ENCODE measurements at places on chromosomes 3 and 15.

DNA sequence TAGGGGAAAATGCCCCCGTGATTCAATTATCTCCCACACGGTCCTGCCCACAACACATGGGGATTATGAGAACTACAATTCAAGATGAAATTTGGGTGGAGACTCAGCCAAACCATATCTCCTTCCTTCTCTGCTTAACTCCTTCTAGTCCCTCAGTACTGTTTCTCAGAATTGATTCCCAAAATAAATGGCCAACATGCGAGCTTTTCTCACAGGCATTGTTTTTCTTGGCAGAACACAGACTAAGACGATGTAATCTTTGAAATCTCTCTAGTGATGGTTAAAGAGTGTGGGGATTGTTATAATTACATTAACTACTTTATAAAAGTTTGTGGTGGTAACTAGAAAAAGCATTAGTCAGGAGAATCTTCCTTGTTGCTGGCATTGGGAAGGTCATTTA, 366.5 kb downstream of the LPP start:
- no peak for DNase-seq

GRCh38 chr3:139455206-139455605, 21.1 kb downstream of the RBP2 start:
- DNase-seq, result no peak

DNA sequence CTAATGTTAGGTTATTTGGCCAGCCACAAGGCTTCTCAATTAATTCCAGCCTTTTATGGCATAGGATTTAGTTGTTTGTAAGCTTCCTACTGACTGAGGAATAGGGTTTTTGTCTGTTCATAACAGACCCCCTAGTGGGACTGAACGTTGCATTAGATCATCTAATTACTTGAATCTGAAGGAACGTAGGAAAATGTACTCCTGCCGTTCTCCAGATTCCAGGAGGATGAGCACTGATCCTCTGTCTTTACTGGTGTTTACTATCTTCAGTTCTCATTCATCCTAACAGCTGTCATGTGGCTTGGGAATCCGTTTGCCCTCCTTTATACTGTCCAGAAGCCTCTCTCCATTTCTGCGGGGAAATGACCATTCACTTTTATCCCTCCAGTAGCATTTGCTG, 52.7 kb downstream of the RAD54L2 start:
- DNase-seq, result no peak

DNA sequence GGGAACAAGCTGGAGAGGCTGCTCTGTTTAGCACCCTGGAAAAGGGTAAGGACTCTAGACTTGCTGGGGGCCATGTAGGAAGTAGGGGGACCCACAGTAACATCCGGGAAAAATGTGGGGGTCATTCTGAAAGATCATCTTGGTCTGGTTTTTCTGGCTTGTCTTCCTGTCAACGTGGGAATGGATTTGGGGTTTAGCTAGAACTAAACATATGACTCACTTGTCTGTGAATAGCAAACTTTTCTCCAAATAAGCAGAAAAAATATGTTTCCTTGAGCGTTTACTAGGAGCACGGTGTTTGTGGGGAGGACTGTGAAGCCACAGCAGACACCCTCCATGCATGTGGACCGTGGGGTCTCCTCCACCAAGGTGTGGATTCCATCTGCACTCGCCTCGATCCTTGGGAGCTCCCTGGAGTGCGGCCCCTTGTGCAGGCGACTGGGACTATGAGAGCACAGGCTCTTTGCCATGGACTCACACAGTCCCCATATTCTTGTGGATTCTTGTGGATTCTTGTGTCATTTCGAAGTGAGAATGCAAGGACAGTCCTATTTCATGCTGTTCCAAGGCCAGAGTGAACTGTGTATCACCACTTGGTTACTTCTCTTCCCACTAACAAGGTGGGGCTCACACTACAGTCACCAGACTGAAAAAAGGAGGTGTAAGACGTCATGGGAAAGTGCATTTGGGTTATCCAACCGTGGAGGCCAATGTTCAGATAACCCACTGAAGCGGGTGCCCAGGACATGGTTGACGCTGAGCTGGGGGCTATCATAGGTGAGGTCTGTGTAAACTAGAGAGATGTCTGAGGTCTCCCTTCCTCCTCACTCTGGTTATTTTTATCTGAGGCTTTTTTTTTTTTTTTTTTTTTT, 25.5 kb downstream of the PGPEP1L start:
- no peak for DNase-seq

DNA sequence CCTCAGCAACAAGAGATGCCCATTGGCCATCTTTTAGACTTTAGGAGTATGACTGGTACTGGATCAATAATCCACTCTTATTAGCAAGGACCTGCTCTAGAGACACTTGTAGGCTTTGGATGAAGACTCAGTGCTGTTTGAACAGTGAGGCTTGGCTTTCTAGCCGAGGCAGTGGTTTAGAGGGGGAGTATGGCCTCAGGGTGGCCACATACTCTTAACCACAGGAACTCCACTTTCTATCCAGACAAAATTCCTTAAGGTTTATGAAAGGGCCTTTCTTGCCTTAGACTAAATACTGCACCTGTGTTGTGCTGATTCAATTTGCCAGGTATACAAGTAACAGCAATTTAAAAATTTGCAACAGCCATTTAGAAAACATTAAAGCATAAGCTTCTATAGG, 1046.3 kb downstream of the DIPK2A start:
- no peak for DNase-seq

- DNase-seq, result no peak
Measured at GRCh38 chr3:181484026-181484425, 227.7 kb upstream of the SOX2 start.

DNA sequence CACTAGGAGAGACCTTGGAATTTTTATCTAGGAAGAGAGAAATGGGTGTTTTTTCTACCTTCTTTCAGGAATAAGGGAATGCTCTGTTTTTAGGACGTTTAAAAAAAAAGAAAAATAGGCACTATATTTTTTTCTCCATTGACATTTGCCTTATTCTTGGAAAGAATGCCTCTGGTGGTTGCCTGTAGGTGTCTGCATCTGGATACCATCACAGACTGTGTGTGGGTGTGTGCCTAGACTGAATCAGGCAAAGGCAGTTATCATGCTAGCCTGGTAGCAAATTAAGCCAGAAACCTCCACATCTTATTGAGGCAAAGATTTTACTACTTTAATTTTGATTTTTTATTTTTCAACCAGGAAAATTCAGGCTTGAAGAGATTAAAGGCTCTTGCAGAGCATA, 513.6 kb upstream of the KCNMB2 start:
- DNase-seq, result no peak

DNA sequence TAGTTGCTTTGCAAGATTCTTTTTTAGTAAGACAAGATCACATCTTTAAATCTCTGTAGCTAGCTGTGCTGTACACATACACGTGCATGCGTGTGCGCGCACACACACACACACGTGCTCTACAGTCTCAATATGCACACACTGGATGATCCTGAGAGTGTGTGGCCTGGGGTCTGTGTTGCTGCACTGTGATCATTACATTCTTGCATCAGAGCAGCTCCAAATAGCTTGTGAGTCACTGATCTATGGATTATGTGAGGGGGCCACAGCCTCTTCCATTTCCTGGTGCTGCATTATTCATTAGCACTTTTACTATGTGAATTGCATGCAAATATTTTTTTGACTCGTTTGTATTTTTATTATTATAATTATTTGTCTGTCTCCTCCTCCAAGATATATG, 34.6 kb downstream of the MCTP2 start:
- DNase-seq, result no peak

DNA sequence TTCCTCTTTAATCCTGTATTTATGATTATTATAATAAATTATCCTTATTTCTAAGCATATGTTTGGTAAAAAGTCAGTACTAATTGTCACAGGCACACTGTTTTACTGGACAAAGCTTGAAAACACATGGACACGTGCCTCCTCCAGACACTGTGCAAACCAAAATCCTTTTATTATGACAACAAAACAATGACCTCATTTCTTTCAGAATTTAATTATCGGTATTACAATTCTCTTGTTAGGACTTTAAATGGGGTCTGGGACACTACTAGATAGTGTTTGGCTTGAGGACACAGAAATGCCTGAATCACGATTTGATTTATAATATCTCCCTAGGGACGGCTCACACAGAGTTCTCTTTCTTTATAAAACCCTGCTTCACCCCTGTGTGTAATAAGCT, 107.3 kb upstream of the IGSF10 start:
- DNase-seq, result no peak

GRCh38 chr15:81108427-81108826, 25.6 kb upstream of the CFAP161 start:
- no peak for DNase-seq

DNA sequence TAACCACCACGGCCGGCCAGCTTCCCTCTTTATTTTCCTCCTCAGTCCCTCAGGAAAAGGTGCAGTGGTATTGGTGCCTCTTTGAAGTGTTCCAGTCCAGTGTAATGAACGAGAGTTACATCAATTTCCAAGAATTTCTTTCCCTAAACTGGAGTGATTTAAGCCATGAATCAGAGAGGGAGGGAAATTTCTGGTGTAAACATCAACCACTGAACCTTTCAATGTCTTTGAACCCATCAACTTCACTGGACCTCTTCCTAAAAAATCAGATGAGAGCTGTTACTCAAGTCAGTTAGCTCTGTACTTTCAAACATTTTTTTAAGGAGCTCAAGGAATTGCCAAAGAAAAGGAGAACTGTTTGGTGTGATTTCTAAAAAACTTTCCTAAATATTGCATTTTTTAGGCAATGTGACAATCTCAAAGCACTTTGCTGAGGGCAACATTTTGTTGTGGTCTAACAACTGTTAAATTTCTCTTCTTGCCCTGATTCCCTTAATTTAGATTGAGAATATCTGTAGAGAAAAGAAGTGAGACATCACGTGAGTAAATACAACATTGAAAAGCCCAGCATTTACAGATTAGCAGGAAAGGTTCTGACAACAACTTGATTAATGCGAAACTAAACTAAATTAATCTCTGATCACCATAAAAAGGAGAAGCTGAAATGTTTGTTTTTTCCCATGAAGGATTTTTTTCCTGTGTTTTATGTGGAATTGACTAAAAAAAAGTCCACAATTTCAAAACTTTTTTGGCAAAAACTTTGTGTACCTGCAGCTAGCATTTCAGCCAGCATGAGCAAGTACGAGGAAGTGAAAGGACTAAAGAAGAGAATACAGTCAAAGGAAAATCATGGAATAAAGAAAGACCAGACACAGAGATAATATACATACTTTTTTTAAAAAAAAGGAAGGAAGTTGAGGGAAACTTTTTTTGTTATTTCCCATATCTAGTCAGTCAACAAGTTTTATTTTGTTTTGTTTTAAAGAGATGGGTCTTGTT, 9.1 kb upstream of the DAZL start:
- no peak for DNase-seq

DNA sequence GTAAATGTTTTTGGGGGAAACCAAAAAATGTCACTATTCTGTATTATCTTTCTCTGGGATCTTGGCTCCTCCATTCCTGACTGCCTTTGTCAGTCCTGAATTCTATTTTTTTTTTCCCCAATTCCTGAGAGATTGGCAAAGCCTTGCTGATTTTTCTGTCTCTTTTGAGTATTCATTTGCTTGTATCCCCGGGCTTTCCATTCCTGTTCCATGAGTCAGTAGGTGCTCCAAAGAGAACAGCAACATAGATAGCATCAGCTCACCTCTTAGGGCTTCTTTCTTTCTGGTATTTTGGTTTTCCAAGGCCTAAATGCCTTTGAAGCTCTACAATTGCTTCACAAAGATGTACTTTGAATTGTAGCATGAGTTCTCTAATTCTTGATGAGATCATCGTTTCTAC, 271.7 kb upstream of the LRRC3B start:
- no peak for DNase-seq

DNA sequence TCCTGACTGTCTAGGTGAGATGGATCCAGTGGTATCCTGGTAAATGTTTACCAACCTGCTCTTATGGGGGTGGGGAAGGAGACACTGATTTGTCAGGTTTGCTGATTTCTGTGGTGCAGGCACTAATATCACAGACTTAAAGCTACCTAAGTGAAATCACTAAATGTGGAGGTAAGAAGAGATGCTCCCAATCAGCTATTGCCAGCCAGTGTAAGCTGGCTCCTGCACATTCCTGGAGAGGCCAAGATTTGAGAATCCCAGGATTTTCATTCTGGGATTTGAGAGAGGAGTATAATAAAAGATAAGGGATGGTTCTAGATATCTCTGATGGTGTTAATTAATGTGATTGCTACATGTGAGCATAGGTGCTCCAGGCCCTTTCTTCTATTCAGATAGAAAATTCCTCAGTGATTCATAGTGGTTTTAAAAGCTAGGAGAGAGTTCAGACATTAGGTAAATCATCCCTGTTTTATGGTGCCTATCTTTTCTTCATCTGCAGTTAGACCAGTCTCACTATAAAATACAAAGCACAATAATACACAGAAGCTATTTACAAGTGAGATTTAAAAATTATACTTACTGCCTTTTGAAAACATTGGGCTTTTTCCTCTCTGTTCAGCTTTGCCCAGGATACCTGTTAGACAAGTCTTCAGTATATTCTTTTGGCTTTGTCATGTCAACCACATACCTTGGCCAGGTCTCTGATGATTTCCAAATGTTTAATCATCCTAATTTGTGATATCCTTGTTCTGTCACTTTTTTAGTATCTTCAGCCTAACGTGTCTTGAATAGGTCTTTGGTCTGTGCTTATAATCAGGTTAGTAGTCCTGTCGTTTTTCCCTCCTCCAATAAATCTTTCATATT, 90.9 kb downstream of the MBNL1 start:
- DNase-seq, result no peak

GRCh38 chr3:48697952-48698351, 12.2 kb upstream of the NCKIPSD start:
- no peak for DNase-seq

DNA sequence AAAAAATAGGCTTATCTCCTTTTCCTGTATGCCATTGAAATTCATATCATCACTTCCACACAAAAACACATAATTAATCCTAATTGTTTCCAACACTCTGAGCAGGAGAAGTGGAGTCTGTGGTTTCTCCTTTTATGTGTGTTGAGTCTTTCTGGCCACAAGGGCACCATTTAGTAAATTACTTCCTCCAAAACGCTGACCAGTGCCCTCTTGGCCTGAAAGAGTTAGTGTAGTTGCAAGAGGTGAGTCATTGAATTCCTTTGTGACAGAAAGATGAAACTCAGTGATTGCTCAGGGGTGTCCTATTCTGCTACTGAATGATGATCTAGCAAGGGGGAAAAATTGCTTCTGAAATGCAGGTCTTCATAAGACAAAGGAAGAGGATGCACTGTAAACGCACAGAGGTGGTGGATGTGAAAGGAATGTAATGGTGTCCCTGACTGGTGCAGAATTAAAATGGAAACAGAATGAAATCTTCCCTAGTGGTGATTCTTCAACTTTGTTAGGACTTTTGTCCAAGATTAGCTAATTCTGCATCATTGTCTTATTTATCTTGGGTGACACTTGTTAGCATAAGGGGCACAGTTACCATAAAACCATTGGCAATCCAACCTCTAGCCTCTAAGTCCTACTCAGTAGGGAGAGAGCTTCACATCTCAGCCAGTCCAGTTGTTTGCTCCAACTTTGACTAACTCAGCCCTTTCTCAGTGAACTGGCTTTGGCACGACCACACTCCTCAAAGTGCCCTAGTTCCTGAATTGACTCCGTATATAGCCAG, 208.4 kb upstream of the NANOGP8 start:
- DNase-seq, result no peak

DNA sequence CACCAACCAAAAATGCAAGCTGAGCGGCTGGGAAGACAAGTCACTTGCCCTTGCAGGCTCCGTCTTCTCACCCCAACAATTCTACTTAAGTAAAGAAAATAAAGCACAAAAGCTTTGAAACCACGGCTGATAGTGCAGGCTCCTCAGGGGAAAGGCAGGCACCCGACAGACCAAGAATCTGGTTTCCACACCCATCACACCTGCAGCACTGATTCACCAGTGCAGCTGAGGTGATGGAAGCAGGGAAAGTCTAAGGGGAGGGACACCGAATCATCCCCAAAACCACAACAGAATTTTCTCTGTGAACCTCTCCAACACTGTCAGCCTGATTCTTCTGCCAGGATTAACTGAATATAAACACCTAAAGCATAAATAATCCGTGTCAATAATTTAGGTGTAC, 62.0 kb upstream of the NSMCE3 start:
- DNase-seq, result no peak
